Liver (tissue), 10 donors: ENCODE measurements at places on chromosomes 5 and 9. TPM values are rescaled to one million over a fixed set of nuclear protein-coding genes. Genes with fewer than 3 reads are reported as not detected.
A peak's percentile ranks its signal among the peaks of the same experiment; 100 is the strongest.

The AGTPBP1 gene
- 8.8 TPM for total RNA-seq

The MCTP1 gene
- 5.7 TPM for total RNA-seq

The FOXD1 gene
- total RNA-seq = not detected

The GFI1B gene
- not detected for total RNA-seq

The KIAA1958 gene
- total RNA-seq = 7.1 TPM

The NEURL1B gene
- total RNA-seq = 4.8 TPM

The GRIN3A gene
- 0.23 TPM for total RNA-seq

DNA sequence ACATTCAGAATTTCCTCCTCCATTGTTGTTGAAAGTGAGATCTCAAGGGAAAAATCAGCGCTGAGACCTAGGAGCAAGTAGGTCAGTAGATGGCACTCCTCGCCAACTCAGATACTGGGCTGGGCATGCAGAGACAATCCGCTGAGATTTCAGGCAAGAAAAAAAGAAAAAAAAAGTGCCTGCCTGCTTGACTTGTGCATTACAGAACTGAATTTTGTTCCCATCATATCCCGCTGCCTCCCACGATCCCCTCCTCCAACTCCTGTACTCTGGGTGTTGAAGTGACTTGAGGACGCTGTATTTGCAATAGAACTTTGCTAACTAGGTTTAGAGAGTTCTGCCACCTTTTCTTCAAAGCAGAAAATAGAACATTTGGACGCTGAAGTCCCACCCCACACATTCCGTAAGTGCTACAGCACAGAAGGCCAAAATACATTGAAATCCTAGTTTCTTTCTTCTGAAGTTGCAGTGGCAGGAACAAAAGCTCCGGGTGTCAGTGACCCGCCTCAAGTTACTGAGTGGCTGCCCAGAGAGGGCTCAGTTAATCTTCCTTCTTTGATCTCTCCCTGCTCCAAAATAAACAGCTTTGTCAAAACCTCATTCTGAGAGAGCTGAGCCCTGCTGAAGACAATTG lies 265.8 kb downstream of the MLLT3 start:
- DNase-seq = peak; percentile 43

DNA sequence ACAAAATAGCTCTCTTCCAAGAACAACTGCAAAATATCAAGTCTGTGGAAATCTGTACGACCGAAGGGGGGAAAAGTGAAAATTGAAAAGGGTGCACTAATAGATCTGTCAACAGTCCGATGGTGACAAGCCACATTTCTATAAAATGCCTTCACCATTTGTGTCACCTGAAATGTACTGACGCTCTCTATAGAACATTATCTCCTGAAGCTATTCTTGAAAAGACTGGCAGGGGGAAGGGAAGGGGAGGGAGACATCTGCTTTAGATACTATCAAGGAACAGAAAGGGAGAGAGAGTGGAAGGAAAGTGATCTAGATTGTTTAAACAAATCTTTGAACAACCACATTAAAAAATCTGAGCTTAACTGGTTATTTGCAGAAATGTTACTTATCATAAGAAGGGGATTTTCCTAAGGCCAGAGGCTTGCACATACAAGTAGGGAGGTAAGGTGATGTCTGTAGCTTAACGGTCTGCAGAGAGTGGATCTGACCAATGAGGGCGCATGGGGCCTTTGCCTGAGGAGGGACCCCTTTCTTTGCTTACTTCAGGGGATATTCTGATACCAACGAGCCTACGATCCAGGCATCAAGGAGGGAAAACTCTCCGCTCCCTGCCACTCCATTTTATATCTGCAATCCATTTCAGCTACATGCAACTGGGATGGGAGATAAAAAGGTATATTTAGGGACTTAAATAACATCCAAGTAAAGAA lies 92.1 kb downstream of the CRB2 start:
- no peak for DNase-seq

DNA sequence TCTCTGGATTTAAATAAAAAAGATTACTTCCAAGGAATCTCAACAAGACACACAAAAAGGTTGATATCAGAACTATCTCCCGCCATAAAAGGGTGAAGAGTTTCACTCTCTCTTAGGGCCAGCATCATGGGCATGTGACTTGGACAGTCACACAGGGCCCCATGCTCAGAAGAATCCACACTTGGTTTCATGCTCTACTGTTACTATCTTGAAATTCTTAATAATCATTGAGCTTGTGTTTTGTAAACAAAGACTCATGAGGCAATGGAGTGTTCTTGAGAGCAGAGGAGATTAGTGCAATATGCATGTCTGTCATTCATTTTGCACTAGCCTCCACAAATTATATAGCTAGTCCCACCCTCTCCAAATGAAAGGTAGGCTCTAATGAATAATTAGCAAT lies 58.4 kb downstream of the HMHB1 start:
- no peak for DNase-seq

- no peak for DNase-seq
These were observed 708.8 kb downstream of the PTPRD start for GRCh38 chr9:9904041-9904440.

- no peak for DNase-seq
These were observed 20.5 kb upstream of the BHMT start for GRCh38 chr5:79091064-79091463.

DNA sequence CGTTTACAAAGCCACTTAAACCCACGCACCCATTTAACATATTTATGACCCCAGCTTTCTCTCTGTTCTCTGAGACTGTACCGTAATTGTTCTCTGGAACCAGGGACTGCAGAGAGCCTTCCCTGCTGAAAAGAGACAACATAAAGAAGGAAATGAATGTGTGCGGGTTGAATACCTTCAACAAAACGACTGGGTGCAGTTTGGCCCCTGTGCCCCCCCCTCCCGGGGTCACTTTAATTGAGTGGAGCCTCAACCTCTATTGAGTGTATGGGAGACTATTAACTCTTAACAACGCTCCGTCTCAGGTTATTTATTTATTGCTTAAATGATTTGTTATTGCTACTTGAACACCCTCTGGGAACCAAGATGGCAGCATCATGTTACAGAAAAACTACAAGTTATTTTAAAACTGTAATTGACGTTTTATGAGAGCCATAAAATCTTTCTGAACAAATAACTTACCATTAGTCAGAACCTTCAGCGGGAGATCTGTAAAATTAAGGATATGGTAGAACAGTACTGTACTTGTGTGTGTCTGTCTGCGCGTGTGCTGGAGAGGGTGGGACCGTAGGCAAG lies 70.6 kb downstream of the GAS1 start:
- no peak for DNase-seq
